Glutamatergic neuron (in vitro differentiated cells): ENCODE measurements at places on chromosomes 5 and 9. TPM values are rescaled to one million over a fixed set of nuclear protein-coding genes. Genes with fewer than 3 reads are reported as not detected.

- H3K4me1 ChIP-seq = peaks cover 24% of the 10 kb centered on the region
- DNase-seq = no peak
- H3K36me3 ChIP-seq = no peaks in the 10 kb centered on the region
- peaks cover 4% of the 10 kb centered on the region for H3K27me3 ChIP-seq
Measured at GRCh38 chr5:61504143-61504770, 172.2 kb downstream of the ZSWIM6 start.

The EIF4EBP3 gene
- 7.0 TPM for total RNA-seq

The DMRT3 gene
- 1.7 TPM for total RNA-seq

GRCh38 chr9:70406434-70406862 lies 8.0 kb downstream of the KLF9 start:
- peaks cover 5% of the 10 kb centered on the region for H3K27me3 ChIP-seq
- H3K4me1 ChIP-seq = no peaks in the 10 kb centered on the region
- no peak for DNase-seq
- H3K27ac ChIP-seq = no peak overlapping the region
- no peaks in the 10 kb centered on the region for H3K36me3 ChIP-seq
- H3K4me3 ChIP-seq = no peak overlapping the region

- no peaks in the 10 kb centered on the region for H3K4me1 ChIP-seq
- DNase-seq = no peak
- H3K27ac ChIP-seq = no peak overlapping the region
- no peaks in the 10 kb centered on the region for H3K36me3 ChIP-seq
- no peak overlapping the region for H3K4me3 ChIP-seq
- H3K27me3 ChIP-seq = peaks cover 1% of the 10 kb centered on the region
Measured at GRCh38 chr5:167657016-167657415, 634.4 kb upstream of the WWC1 start.

- DNase-seq = no peak
- peaks cover 2% of the 10 kb centered on the region for H3K27me3 ChIP-seq
- H3K27ac ChIP-seq = peak overlapping the region; percentile 10
- no peaks in the 10 kb centered on the region for H3K36me3 ChIP-seq
Measured at GRCh38 chr5:73797132-73797510, 171.1 kb downstream of the ARHGEF28 start.

DNA sequence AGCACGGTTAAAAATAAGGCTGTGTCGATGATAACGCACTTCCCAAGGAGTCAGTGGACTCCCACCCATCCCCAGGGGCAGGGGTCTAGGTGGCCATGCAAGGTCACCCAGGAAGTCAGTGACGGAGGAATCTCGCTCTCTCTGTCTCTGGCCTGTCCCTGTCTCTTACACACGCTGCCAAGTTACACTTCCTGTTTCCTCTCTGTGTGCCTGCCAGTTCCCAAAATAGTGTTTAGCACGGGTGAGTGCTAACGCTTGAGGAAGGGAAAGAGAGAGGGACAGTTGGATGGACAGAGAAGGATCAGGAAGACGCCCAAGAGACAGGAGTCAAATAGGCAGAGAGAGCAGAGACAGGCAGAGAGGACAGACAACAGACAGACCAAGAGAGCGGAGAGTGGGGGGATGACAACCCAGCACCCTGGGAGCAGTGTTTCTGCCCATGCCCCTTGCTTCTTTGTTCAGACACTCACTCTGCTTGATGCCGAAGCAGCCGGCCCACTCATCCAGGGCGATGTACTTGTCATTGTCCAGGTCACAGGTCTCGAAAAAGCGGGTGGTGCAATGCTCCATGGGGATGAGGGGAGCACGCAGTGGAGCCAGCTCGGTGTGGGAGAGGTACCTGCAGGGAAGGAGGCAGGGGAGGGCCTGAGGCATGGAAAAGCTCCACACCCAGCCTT lies 23.0 kb downstream of the SPARC start:
- no peak for DNase-seq
- no peaks in the 10 kb centered on the region for H3K27me3 ChIP-seq
- peaks cover 5% of the 10 kb centered on the region for H3K4me1 ChIP-seq

- no peaks in the 10 kb centered on the region for H3K27me3 ChIP-seq
- H3K4me1 ChIP-seq = peaks cover 10% of the 10 kb centered on the region
- no peak overlapping the region for H3K4me3 ChIP-seq
Measured at GRCh38 chr5:56677690-56678305, 137.6 kb upstream of the MAP3K1 start.

The TXNDC8 gene
- not detected for total RNA-seq

The BTNL9 gene
- 37.9 TPM for total RNA-seq

- no peaks in the 10 kb centered on the region for H3K36me3 ChIP-seq
- H3K27me3 ChIP-seq = no peaks in the 10 kb centered on the region
- H3K4me3 ChIP-seq = no peak overlapping the region
Measured at GRCh38 chr5:59161221-59162105, 578.6 kb downstream of the RAB3C start.

GRCh38 chr5:35198075-35198474 lies 32.2 kb downstream of the PRLR start:
- H3K36me3 ChIP-seq = no peaks in the 10 kb centered on the region
- no peaks in the 10 kb centered on the region for H3K27me3 ChIP-seq
- DNase-seq = no peak
- H3K27ac ChIP-seq = no peak overlapping the region
- H3K4me3 ChIP-seq = no peak overlapping the region

- no peak for DNase-seq
- H3K4me3 ChIP-seq = no peak overlapping the region
- H3K36me3 ChIP-seq = no peaks in the 10 kb centered on the region
- no peaks in the 10 kb centered on the region for H3K4me1 ChIP-seq
- H3K27me3 ChIP-seq = no peaks in the 10 kb centered on the region
- H3K27ac ChIP-seq = no peak overlapping the region
Measured at GRCh38 chr5:35213608-35214007, 16.7 kb downstream of the PRLR start.

- H3K27ac ChIP-seq = peak overlapping the region; percentile 64
- peaks cover 14% of the 10 kb centered on the region for H3K4me1 ChIP-seq
- H3K4me3 ChIP-seq = no peak overlapping the region
- DNase-seq = no peak
- H3K27me3 ChIP-seq = peaks cover 11% of the 10 kb centered on the region
- no peaks in the 10 kb centered on the region for H3K36me3 ChIP-seq
Measured at GRCh38 chr9:137534256-137535119, 15.7 kb downstream of the PNPLA7 start.

GRCh38 chr9:71911908-71912335 lies 483 bp downstream of the C9orf85 start:
- no peaks in the 10 kb centered on the region for H3K36me3 ChIP-seq
- peaks cover 25% of the 10 kb centered on the region for H3K4me1 ChIP-seq
- H3K27me3 ChIP-seq = peaks cover 12% of the 10 kb centered on the region
- peak overlapping the region; percentile 99 for H3K4me3 ChIP-seq
- H3K27ac ChIP-seq = peak overlapping the region; percentile 99

GRCh38 chr5:3175416-3175815 lies 420.2 kb upstream of the IRX1 start:
- DNase-seq = no peak
- H3K27me3 ChIP-seq = peaks cover 2% of the 10 kb centered on the region
- peaks cover 2% of the 10 kb centered on the region for H3K4me1 ChIP-seq
- H3K27ac ChIP-seq = no peak overlapping the region
- no peak overlapping the region for H3K4me3 ChIP-seq

The FOXD1 gene
- total RNA-seq = 2.8 TPM

GRCh38 chr5:88675708-88676636 lies 207.0 kb downstream of the MEF2C start:
- peak overlapping the region; percentile 86 for H3K27ac ChIP-seq
- DNase-seq = peak; percentile 88
- peaks cover 25% of the 10 kb centered on the region for H3K27me3 ChIP-seq
- H3K36me3 ChIP-seq = no peaks in the 10 kb centered on the region

The NTNG2 gene
- total RNA-seq = 43.7 TPM

DNA sequence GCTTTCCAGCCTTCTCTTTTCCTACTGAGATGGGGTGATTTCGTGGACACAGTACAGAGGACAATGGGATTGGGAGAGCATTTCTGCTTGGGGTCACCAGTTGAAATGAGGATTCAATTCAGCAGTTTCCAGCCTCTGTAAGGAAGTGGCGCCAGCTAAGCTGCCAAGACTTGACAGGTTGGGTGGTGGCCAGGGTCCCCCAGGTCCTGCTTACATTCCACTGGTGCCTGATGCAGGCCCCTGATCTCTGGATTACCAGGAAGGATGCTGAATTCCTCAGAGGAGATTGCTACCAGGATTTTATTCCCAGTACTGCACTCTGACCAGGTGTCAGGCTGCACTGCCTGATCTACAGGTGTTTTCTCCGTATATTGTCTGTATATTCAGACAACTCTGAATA lies 119.7 kb downstream of the PSD2 start:
- no peaks in the 10 kb centered on the region for H3K4me1 ChIP-seq
- no peak for DNase-seq
- H3K4me3 ChIP-seq = no peak overlapping the region

GRCh38 chr5:166553778-166554177 lies 1737.7 kb upstream of the WWC1 start:
- no peaks in the 10 kb centered on the region for H3K36me3 ChIP-seq
- DNase-seq = no peak
- H3K27ac ChIP-seq = no peak overlapping the region
- H3K4me3 ChIP-seq = no peak overlapping the region

DNA sequence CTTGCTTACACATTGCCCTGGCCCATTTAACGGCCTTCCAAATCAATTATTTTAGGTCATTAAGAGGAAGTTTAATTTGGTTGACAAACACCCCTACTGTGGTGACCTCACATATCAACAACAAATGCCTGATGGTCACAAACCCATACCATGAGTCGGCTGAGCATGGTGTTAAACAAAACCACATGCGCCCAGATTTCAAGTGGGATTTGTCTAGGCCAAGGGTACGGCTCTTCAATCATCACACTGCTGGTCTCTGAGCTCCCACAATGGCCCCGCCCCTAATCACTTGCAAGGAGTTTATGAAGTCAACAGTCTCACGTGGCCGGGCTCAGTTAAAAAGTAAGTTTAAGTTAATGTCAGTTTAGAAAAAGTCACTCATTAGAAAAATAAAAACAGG lies 243.8 kb downstream of the CRB2 start:
- H3K4me1 ChIP-seq = no peaks in the 10 kb centered on the region
- DNase-seq = no peak
- H3K27me3 ChIP-seq = peaks cover 4% of the 10 kb centered on the region
- H3K27ac ChIP-seq = no peak overlapping the region

The TAF11L5 gene
- 0.83 TPM for total RNA-seq

DNA sequence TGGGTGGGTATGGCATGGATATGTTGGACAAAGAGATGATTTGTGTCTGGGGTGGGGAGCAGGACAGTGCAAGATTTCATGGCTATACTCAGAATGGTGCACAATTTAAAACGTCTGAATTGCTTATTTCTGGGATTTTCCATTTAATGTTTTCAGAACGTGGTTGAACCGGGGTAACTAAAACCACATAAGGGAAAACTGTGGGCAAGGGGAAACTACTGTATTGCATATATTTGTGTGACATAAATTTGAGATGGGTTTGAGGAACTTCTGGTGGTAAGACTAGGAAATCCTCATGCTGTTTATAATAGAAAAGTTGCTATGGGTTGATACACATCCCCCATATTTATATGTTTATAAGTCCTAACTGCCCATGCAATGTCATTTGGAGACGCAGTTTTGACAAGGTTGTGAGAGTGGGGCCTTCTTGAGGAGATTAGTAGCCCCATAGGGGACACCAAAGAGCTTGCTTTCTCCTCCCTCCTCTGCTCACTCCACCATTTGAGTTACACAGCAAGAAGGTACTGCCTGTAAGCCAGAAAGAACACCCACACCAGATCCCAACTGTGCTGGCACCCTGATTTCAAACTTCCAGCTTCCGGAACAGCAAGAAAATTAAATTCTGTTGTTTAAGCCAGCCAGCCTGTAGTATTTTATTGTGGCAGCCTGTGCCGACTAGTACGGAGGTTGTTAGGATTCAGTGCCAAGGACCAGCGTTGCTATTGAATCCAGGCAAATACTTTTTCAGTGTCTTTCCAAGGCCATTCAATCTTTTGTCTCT lies 2118.9 kb downstream of the MAT2B start:
- H3K36me3 ChIP-seq = peaks cover 14% of the 10 kb centered on the region
- DNase-seq = no peak
- no peak overlapping the region for H3K4me3 ChIP-seq
- H3K4me1 ChIP-seq = peaks cover 21% of the 10 kb centered on the region
- no peak overlapping the region for H3K27ac ChIP-seq
- H3K27me3 ChIP-seq = peaks cover 5% of the 10 kb centered on the region

The GADD45G gene
- total RNA-seq = 124 TPM

DNA sequence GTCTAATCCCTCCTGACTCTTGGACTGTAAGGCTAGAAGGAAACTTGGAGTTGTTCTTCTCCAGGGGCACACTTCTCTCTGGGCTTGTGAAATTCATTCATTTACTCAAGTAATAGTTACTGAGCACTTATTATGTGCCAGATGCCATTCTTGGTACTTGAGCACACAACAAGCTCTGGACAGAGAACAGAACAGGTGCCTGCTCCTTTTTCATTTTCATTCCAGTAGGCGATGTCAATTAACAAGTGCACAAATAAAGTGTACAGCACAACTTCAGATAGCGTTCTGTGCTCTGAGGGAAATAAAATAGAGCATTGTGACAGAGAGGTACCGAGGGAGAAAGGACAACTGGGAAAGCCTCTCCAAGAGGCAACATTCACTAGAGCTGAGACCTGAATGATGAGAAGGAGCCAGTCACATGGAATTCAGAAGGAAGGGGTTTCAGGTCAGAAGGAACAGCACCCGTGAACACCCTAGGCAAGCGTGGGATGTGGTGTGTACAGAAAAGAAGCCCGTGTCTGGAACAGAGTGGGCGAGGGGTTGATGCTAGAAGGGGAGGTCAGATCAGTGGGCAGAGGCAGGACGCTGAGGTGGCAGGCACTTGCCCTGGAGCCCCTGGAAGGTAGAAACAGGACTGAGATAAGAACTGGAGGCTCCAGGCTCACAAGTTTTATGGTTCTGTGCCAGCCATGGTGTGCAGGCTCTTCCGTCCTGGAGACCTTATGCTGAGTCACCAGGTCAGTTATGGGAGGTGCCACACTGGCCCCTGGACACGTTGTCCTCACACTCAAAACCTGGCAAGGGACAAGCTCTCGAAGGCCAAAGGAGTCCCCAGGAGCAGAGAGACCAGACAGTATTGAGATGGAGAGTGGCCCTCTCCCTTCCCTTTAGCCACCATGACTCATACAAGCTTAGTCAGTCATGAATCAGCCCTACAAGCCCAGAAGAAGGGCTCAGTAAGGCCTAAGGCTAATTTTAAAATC lies 7.2 kb upstream of the ABLIM3 start:
- peaks cover 6% of the 10 kb centered on the region for H3K36me3 ChIP-seq
- no peak overlapping the region for H3K4me3 ChIP-seq
- H3K27ac ChIP-seq = no peak overlapping the region

DNA sequence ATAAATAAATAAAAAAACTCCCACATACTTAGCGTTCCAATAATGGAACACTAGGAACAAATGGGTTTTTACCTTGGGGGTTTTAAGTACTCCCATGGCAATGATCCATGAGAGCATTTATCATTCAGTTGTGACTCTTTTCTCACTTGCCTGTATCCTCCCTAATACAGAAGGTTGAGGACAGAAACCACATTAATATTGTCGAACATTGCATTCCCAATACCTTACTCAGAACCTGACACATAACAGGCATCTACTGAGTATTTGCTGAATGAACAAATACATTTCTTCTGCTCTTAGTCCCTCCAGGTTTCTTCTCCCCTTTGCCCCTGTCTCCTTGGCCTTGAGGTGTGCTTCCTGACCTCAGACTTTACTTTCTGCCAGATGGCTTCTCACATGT lies 175.9 kb downstream of the CEMIP2 start:
- H3K36me3 ChIP-seq = peaks cover 5% of the 10 kb centered on the region
- DNase-seq = no peak
- H3K4me1 ChIP-seq = no peaks in the 10 kb centered on the region
- H3K27me3 ChIP-seq = no peaks in the 10 kb centered on the region
